ENCODE measurements at places on chromosomes 1 and 21.

- no peak for DNase-seq
Observed at GRCh38 chr1:114274621-114275317, 121.1 kb upstream of the SYT6 start.

DNA sequence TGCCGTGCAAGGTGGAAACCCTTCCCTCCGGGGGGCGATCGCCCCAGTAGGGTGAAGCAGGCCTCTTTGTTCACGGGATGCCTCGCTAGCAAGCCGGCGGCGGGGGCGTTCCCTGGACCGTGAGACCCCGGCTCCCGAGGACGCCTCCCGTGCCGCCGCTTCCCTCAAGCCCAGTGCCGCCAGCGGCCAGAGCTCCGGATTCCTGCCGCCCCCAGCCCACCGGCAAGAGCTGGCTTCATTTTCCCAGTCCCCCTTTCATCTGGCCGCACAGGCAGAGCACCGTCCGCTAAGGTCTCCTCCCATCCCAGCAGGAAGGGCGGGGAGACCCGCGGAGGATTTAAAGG is 16.3 kb downstream of the IER5 start:
- DNase-seq, result no peak

DNA sequence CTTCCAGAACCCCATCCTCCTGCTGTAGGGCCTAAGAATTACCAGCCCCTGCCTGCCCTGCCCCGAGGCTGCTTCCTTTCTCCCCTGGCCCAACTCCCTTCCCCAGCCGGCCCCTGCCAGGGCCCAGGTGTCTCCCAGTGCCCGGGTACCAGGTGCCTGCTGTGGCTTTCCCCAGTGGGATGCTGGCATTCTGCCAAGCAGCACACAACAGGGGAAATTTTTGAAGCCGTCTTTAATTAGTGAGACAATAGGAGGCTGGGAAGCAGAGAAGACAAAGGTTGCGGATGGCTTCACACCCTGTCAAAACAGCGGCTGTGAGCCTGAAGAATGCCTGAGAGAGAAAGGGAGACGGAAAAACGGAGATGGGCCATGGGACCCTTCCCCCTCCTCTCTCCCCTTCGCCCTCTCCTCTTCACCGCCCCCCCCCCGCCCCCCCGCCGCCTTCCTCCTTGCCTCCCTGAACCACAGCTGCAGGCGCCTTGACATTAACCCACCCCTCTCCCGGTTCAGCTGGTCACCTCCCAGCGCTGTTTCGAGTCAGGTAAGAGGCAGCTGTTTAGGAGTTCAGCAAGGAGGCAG is 33.6 kb downstream of the LRRN2 start:
- no peak for DNase-seq

DNA sequence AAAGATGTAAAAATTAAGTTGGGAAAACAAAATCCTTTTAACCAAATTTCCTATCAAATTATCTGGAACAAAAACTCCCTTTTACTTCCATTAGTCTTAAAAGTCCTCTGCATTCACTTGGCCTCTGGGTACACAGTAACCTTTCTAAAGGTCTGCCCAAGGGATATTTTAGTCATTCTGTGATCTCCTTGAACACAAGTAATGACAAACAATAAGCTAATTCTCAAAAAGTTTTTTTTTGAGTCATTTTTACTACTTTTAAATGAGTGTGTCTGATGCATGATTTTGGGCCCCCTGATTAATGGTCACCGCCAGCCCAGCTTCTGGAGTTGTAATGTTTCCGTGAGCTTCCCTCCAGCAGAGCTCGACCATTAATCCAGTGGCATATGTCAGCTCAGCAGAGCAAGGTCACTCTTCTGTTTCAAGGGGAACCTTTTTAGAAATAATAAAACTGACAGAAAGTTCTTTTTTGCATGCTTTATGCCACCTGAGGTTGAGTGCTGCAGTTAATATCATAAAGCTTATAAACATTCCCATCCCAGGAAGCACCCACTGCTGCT is 14.3 kb downstream of the SAMSN1 start:
- no peak for DNase-seq

GRCh38 chr1:226360106-226360746 is 47.7 kb downstream of the PARP1 start:
- DNase-seq, result no peak

DNA sequence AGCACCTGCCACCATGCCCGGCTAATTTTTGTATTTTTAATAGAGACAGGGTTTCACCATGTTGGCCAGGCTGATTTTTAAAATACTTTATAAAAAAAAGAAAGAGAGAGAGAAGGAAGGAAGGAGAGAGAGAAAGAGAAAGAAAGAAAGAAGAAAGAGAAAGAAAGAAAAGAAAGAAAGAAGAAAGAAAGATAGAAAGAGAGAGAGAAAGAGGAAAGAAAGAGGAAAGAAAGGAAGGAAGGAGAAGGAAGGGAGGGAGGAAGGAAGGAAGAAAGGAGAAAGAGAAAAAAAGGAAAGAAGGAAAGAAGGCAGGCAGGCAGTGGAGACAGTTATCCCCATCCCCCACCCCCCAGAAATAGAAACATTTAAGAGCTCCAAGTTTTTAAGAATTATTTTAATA is 69.9 kb downstream of the TOMM20 start:
- DNase-seq, result no peak

DNA sequence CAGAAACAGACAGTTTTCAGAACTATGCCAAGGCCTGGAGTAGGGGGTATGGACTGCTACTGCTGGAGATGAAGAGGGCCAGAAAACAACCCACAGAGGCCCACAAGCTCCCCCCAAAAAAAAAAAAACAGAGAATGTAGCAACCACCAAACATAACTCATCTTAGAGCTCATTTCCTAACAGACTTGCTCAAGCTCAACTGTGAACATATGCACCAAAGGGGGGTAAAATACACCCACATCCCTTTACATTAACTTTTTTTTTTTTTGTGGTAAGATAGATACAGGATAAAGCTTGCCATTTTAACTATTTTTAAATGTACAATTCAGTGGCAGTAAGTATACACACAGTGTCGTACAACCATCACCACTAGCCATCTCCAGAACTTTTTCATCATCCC is 36.0 kb downstream of the SEC16B start:
- no peak for DNase-seq

- DNase-seq, result no peak
Observed at GRCh38 chr1:64915381-64916274, 50.7 kb downstream of the JAK1 start.

Data from SIG-M5 (cell line).